Activated CD4-positive, alpha-beta T cell treated with anti-CD3 and anti-CD28 coated beads for 36 hours (primary cell): ENCODE measurements at places on chromosomes 2 and 18.

- DNase-seq, result no peak
These were observed 80.1 kb downstream of the PLA2R1 start for GRCh38 chr2:159982270-159982669.

- DNase-seq, result peak; percentile 42
These were observed 7.6 kb downstream of the CYBRD1 start for GRCh38 chr2:171529914-171530313.

- DNase-seq, result no peak
These were observed 50.2 kb downstream of the TTC21B start for GRCh38 chr2:165903406-165903805.

DNA sequence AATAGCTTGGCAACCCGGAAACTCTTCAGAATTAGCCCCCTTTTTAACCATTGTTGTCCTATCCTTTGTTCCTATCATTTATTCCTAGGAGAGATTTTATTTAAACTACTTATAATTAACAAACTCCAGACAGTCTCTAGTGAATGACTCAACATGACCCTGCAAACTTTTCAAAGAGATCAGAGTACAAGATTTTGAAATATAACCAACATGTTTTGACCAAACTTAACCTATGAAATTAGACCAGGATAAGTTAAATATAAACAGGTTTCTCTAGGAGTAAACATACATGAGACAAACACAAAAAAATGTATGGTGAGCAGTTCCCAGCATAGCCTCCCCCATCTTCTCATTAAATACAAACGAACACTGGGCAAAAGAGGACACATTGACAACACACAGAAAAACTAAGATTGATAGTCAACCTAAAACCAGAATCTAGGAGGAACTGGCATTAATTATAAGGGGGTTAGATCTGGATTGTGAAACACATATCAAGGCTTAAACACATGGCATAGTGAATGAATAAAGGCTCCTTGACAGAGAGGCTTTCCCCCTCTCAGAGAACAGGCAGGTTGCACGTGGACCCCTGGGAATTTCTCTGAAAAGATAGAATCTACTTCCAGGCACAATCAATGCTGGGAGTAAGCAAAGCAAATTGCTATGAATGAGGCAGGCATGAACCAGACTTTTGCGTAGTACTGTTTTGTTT, 284.1 kb downstream of the IRS1 start:
- no peak for DNase-seq

DNA sequence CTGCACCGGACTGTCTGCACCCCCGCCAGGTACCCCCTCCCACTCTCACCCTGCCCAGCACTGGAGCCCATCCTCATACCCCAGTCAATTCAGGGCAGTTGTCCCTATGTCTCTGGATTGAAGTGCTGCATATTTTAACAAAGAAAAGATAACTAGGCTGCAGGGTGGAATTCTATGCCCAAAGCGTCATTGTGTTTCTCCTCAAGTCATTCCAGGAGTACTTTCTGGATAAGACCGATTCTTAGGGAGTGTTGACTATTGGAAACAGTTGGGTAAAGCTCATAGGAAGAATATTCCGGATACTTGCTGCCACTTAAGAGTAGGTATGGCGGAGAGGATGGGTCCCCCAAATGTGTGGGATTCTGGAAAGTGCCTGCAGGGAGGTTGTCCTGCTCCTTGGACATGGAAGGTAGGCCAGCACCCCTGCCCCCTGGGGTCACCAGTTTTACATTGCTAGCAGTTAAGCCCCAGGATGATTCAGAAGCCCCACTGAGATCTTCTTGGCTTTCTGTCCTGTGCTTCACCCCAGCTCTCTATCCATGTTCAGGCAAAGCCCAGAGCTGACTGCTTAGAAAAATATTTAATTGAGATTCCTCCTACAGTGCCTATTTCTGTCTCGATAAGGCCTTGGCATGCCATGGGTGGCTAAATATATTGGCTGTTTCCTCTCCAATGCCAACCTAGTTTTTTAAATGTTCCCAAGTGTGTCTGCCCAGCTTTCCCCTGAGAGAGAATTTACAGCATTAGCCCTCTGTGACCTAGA, 48.2 kb downstream of the RPL37A start:
- DNase-seq, result no peak

DNA sequence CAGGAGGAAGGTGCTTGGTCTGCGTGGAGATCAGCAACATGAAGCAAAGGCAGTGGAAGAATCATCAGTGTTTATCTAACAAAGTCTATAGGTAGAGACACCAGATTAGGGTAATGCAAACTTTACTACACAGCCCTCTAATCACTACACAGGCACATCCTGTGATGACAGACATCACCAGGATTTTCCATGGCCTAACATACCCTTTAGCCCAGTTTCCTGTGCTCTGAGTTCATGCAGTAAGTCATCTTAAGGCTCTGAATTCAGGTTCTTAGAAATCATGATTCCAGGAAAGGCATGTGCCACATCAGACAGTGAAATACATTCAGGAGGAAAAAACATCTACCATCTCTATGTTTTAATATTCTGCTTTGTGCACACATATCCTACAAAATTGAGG, 708.5 kb upstream of the SLC8A1 start:
- DNase-seq, result no peak

DNA sequence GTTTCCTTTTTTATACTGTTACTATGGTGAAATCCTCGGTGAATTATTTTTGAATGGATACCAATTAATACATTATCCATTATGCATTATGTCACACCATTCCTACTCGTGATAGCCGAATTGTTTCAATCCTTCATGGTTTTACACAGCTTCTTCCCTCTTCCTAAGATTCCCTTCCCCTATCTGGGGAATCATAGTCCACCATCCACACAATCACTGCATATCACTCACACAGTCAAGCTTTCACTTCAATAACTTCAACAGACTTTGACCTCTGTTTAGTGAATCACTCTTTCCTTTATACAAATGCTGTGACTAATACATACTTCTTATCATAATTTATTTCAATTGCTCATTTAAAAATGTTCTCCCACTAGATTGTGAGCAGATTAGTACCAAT, 1108.1 kb upstream of the LRRTM1 start:
- DNase-seq, result no peak

DNA sequence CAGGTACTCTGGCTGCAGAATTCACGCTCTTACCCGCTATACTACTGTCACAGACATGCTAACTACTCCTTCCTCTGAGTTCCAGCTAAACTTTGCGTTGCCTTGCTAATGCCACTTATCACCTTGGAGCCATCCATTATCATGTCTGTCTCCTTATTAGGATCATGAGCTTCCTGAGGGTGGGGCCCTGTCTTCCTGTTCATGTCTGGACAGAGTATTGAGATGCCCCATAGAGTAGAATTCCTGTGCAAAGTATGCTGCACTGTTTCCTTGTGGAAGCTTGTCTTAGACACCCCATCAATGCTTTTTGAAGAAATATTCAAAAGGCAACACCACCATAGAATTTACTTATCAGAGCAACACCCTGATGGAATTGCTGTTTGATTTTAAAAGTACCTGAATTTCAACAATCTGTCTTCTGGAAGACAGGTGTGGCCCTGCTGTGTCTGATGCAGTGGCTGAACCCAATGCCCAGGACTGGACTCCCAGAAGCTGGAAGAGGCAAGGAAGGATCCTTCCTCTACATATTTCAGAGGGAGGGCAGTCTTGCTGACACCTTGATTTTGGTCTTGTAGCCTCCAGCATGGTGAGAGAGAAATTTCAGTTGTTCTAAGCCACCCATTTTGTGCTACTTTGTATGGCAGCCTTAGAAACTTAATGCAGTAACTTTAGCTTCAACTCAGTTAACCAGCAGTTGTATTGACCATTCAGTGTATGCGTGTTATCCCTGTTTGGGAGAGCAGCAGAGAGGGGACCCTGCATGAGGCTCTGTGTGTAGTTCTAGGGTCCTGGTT, 5.6 kb downstream of the LAMA3 start:
- DNase-seq, result no peak

- no peak for DNase-seq
These were observed 437.4 kb downstream of the EPHA4 start for GRCh38 chr2:221134718-221135117.

GRCh38 chr2:83705146-83705545, 753.9 kb downstream of the SUCLG1 start:
- no peak for DNase-seq

- DNase-seq, result no peak
These were observed 80.9 kb upstream of the BCL2L11 start for GRCh38 chr2:111039628-111040383.

- DNase-seq, result no peak
These were observed 70.7 kb downstream of the EDAR start for GRCh38 chr2:108918156-108918874.

GRCh38 chr18:35697869-35698268, 116.3 kb downstream of the GALNT1 start:
- no peak for DNase-seq

DNA sequence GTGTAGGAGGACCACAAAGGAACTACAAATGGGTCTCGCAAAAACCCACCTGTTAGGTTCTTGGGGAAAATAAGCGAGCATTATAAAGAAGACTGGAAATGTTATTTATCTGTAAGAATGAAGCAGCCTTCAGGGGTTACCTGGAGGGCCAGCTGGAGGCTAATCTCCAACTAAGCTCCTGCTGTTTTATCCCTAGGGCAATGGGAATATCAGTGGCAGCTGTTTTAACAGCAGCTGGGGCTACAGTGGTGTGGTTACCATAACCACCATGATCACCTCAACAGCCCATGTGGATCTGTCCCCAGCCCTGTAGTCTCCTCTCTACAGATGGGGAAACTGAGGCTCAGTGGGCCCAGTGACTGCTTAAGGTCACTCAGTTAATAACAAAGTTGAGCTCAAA, 108.1 kb downstream of the FTCDNL1 start:
- DNase-seq, result no peak

- no peak for DNase-seq
These were observed 75.2 kb downstream of the FMNL2 start for GRCh38 chr2:152410165-152410597.

DNA sequence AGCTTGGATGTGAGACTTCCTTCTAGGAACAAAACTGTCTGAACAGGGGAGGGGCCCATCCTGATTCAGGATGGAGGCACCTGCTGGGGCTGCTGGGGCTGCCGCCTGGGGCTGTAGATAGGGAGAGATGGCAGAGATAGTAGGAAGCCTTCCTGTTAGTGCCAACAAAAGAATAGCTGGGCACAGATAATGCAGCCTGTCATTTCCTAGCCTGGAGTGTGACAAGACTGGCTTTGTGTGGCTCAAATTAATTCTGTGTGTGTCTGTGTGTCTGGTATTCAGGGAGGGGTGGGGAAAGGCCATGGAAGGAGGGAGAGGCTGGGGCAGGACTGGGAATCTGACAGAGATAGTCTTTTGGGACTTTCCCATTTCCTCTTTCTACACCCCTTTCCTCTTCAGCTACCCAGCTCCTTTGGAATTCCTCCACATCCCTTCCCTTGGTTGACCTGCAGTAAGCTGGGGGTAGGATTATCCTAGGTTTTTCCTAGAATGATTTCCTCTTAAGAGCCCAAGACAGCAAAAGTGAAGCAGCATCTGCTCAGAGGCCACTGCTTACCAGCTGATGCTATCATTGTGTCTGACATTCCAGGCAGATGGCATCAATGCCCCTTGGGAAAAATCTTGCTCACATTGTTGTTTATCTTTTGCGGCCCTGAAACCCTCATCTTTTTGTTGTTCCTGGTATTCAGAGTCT, 144.9 kb upstream of the LHCGR start:
- DNase-seq, result no peak

- no peak for DNase-seq
These were observed 190.8 kb downstream of the FTCDNL1 start for GRCh38 chr2:199660167-199660566.

DNA sequence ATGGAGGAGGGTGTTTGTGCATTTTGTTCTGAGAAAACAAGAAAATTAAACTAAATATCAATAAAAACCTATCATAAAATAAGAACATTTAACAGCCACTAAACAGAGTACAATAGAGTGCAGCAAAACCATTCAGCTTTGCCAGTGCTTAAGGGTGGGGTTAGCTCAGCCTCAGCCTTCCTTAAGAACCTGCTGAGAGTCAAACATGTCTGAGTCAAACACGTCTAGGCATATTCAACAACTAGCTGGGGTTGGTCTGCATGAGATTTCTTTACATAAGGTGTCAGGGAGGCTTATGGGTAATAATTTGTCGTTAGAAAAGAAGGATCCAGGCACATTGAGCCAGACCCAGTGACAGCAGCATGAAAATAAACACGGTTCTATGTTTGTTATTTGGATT, 298.2 kb downstream of the SP3 start:
- no peak for DNase-seq

GRCh38 chr18:57269756-57270155, 82.6 kb upstream of the ST8SIA3 start:
- DNase-seq, result no peak
